Esophagus muscularis mucosa (tissue), 4 donors: ENCODE measurements at places on chromosomes 11 and 22.

GRCh38 chr22:25923914-25924313 lies 181.9 kb downstream of the MYO18B start:
- DNase-seq, result no peak

DNA sequence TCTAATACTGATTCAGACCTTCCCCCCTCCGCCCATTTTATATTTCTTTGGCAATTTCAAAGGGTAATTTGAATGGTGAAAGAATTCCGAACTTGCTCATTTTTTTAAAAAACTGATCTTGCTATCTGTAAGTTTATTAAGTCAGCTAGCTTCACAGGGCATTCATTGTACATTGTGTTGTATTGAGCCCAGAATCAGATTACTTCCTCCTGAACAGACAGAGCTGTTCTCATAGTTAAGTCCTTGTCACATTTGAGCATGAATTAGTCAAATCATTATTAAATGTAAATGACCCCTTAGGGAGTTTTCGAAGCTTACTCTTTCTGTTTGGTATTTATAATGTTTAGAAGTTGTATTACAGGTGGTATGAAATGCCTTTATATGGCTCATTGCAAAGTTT lies 34.4 kb downstream of the CYP2R1 start:
- DNase-seq, result no peak

DNA sequence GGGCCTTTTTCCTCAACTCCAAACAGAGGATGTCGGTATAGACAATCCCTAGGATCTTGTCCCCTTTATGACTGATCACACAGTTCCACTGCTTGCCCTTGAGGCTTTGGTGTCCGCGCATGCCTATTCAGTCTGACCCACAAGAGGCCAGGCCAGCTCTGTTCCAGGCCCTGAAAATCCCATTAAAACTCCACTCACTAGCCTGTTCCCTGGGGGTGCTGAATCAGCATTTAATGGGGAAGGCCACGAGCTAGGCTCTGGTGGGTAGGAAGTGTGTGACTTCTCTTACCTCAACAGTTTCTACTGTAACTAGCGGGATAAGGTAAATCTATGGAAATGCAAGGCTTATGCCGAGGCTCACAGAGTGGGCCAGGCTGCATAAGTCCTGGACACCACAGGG lies 117.7 kb downstream of the PTPRJ start:
- peak; percentile 84 for DNase-seq

- DNase-seq, result no peak
These were observed 592 bp downstream of the EEF1G start for GRCh38 chr11:62573006-62573591.

DNA sequence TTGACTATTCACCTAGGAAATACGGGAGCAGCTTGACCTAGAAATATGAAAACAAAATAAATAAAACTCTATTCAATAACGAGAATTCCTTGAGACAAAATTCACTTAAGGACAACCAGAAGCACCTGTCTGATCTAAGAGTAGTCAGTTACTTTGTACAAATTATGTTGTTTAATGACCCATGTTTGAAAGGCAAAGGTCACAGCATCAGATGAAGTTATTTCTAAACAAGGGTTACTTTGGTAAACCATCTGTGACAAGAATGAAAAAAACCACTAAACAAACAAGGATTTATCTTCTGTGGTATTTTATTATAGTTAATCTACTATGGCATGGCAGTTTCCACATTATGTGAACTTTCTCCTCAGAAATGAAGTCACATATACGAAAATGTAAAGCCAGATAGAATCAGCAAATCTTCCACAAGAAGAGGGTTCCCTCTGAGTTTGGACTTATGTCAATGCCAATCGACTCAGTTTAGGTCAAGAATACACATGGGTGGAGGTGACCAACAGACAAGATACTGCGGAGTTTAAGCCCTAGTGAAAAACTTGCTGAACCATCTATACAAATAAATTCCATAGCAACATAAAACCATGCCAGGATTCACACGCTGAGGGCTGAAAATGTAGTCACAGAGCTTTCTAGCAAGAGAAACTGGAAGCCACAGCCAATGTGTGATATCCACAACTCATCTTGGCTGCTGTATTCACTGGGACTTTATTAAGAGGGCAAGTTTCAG lies 53.4 kb downstream of the NCAPD3 start:
- DNase-seq, result peak; percentile 74

DNA sequence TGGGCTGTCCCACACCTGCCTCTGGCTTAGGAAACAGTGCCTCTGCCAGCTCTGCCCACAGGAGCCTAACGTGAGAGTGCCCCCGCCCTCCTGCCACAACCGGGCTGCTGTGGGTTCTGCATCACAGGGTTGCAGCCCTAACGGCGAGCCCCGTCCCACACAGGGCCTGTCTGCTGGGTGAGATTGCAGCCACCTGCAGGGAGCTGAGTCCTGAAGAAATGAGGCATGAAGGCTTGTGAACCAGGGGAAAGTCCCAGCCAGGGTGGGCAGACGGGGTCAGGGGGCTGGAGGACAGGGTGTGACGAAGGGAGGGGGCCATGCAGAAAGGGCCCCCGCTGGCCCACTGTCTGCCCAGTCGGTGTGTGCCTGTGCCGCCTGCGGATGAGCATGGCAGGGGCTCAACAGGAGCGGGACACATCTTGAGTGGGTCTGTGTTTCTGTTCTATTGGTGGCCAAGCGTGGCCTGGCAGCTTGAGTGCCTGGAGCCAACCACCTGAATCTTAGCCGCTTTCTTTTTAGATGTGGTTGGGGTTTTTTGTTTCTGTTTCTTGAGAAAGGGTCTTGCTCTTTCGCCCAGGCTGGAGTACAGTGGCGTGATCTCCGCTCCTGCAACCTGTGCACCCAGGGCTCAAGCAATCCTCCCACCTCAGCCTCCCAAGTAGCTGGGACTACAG lies 38.9 kb downstream of the CTTN start:
- DNase-seq, result no peak

DNA sequence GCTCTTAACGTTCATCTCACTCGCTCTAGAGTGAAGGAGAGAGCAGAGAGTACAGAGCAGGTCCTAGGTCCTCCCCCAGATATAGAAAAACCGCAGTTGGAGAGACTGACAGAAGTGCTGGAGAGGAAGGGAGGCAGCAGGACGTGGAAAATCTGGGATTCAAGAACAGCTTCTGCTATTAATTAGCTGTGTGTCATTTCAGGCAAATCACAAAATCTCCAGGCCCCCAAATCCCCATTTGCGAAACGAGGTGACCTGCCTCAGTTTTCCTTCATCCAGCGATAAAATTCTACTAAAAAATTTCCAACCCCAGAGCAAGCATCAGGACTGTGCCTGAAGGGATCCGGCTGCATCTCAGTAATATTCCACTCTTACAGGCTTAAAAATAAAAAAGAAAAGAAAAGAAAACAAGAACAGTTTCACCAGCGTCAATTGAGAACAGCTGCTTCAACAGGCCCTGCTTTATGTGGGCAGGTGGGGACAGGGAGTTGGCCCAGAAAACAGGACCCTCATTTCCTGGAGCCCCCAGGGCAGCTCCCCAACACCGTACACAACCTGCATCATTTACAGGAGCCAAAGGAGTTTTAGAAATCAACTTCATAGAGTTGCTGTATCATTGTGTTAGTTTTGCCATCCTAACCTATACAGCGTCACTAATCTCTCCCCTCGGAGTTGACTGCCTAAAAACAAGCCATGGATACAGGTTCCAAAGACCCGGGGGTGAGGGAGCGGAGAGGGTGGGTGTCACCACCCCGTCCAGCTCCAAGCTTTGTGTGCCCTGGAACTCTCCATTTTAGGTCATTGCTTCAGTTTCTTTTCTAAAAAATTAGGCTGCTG lies 2.3 kb upstream of the MALAT1 start:
- DNase-seq, result no peak

DNA sequence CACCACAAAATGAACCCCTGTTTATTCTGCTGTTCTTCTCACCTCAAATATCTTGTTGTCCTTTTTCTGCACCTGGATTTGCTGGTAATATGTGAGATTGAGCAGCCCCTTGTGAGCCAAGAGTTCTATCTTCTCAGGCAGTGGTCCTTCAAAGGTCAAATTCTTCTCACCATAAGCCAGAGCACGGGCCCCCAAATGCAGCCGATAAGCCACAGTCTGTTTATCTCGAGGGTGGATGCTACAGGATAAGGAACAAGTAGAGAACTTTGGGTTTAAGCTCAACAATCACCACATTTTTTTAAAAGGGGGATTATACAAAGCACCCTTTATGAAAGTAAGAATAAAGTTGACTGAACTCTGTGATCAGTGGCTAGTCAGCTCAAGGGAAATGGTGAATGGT lies 15.8 kb downstream of the TBRG1 start:
- no peak for DNase-seq

DNA sequence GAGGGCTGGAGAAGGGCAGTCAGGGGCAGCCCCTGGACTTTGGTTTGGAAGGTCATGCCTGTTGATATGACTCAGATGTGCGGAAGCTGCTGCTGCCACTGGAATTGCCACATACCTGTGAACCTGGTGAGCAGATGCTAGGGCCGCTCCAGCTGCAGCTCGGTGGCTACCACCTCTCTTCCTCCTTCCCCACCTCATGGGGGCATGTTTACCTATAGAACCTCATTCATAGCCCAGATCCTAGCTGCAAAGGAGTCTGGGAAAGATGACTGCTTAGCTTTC lies 17.5 kb upstream of the TSPAN18 start:
- DNase-seq, result no peak

- no peak for DNase-seq
These were observed 6.0 kb upstream of the CBX6 start for GRCh38 chr22:38878001-38878400.

GRCh38 chr11:96906476-96906875 lies 516.7 kb downstream of the JRKL start:
- no peak for DNase-seq

DNA sequence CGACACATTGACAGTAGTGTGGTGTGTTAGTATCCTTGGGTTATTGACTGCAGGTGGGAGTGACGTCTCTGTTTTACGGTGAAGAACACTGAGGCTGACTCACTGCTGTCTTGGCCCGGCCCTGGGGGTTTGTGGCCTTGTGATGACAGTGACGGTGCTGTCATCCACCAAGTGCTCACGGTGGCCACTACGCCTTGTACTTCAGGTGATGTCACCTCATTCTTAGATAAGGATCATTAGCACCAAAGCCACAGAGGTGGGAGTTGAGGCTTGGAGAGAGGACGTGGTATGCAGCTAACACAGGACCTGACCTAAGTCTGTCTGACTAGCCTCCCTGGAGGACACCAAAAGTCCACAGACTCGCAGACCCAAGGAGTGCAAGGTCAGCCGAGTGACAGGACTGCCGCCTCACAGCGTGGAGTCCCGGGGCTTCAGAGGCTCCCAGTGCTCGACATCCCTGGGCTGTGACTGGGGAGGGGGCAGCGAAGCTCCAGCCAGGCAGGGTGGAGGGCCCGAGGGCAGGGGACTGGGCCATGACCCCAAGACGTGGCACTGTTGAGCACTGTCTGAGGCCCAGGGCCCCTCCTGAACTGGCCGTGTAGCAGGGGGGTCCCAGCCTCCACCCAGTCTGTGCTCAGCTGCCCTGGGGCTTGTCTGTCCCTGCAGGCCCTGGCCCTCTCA lies 56.5 kb downstream of the NAT10 start:
- DNase-seq, result no peak

DNA sequence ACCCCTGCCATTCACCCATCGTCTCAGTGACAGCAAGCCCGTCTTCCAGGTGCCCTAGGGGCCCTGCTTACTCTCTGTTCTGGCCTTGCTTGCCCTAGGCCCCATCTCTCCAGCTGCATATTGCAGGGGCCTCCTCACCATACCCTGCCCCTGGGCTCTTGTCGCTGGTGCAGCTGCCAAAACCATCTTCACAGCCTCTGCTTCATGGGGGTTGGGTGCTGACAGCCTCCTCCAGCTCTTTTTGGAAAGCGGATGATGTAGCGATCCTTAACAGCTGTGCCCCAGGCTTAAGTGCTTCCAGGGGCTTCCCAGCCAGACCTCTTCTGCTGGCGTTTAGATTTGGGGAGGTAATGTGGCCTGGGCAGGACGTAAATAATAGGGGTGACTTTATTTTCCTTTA lies 61.2 kb upstream of the SUSD2 start:
- DNase-seq, result no peak

DNA sequence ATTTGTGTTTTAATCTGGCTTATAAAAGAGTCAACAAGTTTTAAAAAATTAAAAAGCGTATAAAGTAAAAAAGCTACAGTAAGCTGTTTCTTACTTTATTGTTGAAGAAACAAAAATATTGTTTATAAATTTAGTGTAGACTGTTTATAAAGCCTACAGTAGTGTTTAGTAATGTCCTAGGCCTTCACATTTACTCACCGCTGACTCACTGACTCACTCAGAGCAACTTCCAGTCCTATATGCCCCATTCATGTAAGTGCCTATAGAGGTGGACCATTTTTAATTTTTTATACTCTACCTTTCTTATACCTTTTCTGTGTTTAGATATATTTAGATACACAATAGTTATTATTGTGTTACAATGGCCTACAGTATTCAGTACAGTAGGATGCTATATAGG lies 12.2 kb downstream of the MPPED2 start:
- DNase-seq, result no peak

- DNase-seq, result no peak
These were observed 91.8 kb upstream of the CLDN5 start for GRCh38 chr22:19615867-19616581.

GRCh38 chr22:26170795-26171580 lies 1.7 kb downstream of the SEZ6L start:
- DNase-seq, result no peak

DNA sequence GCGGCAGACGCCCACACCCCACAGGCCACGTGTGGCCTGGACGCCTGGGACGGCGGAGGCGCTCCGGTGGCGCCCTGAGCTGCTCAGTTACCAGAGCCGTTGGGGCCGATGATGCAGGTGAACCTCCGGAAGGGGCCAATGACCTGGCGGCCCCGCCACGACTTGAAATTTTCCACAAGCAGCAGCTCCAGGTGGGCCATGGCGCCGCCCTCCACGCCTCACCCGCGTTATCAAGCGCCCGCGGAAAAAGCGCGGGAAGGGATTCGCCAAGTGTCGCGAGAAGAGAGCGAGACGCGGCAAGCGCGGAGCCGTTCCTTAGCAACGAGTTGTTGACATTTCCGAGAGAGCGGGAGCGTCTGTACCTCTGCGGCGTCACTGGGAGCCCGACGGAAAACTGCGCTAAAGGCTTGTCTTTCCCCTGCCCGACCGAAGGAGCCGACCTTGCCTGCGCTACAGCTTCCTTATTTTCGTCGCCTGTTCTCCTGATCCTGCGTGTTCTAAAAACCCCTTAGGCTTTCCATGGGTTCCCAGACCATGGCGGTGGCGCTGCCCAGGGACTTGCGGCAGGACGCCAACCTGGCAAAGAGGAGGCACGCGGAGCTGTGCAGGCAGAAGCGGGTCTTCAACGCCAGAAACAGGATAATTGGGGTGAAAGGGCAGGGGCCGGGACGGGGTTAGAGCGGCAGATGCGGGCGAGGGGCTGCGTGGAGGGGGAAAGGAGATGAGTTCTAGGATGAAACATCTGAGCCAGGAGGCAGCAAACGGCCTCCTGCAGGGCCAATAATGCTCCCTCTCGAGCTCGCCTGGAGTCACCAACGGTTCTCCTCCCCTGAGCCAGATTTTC lies at the start of the genes RIBC2 and SMC1B:
TSS of gene RIBC2 (plus strand) at position 326 of the 844 bp plus-strand sequence. CDS start at position 520, 194 bp downstream.
TSS of gene SMC1B (minus strand) at position 232 of the 844 bp plus-strand sequence. CDS start at position 200, 32 bp downstream.
- no peak for DNase-seq
